ENCODE measurements at places on chromosomes 7 and 10. TPM values are rescaled to one million over a fixed set of nuclear protein-coding genes. Genes with fewer than 3 reads are reported as not detected.

GRCh38 chr10:62996516-62996915 is 136.6 kb upstream of the NRBF2 start:
- H3K4me3 ChIP-seq = no peak overlapping the region
- no peak for DNase-seq
- no peaks in the 10 kb centered on the region for H3K36me3 ChIP-seq
- H3K4me1 ChIP-seq = no peaks in the 10 kb centered on the region
- peaks cover 20% of the 10 kb centered on the region for H3K27me3 ChIP-seq

GRCh38 chr10:3792710-3793219 is 7.8 kb upstream of the KLF6 start:
- H3K4me3 ChIP-seq = no peak overlapping the region
- H3K4me1 ChIP-seq = no peaks in the 10 kb centered on the region
- no peak overlapping the region for H3K27ac ChIP-seq
- no peak for DNase-seq

DNA sequence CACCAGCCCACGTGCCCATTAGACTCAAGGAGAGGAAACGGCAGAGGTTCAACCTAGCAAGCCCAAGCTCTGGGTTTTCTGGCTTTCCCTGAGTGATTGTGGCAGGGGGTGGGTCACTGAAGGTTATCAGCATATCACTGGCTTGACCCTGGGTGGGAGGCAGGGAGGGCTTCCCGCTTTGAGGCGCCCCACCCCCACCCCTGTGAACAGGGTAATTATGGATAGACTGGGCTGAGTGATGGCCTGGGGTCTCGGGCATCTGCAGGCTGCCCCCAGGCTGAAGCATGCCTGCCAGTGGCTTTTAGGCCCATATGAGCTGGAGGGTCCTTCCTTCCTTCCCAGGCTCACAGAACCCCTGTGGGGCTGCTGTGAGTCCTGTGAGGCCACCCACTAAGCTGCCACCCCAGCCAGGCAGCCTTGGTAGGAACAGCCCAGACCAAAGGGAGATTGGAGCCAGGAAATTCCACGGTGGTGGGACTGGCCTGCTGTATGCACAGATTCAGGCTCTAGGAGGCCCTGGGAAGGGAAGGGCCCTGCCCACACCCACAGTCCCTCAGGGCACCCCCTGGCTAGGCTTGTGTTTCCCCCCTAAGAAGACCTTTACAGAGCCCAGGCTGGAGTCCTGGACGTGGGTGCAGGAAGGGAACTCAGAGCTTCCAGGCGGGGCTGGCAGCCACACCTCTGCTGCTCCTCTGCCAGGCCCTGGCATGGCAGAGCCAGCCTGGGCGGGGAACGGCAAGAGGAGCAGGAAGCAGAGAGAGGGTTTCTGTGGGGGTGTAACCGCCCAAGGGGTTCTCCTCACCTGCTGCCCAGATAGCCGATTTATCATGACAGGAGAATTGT is 33.1 kb downstream of the GPRIN2 start:
- no peaks in the 10 kb centered on the region for H3K36me3 ChIP-seq
- DNase-seq = no peak
- H3K27ac ChIP-seq = no peak overlapping the region
- H3K4me3 ChIP-seq = no peak overlapping the region
- no peaks in the 10 kb centered on the region for H3K4me1 ChIP-seq

DNA sequence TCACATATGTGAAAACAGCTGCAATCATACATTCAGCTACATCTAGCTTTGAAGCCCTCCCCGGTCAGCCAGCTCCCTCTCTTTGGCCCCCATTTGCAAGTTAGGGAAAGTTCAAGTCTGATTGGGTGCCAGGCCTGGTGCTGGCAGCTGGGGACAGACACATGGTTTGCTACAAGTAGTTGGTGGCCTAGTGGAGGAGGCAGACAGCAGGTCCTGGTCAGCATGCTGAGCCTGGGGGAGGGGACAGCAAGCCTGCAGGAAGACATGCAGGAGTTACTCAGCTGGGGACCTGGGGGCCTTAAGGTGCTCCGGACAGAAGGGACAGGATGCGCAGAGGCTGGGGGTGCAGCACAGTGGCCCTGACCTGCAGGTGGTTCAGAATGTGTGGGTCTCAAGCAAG is 956.9 kb upstream of the ZNF722 start:
- no peaks in the 10 kb centered on the region for H3K27me3 ChIP-seq
- no peak overlapping the region for H3K4me3 ChIP-seq
- DNase-seq = peak; percentile 77
- no peak overlapping the region for H3K27ac ChIP-seq
- H3K36me3 ChIP-seq = no peaks in the 10 kb centered on the region
- no peaks in the 10 kb centered on the region for H3K4me1 ChIP-seq

DNA sequence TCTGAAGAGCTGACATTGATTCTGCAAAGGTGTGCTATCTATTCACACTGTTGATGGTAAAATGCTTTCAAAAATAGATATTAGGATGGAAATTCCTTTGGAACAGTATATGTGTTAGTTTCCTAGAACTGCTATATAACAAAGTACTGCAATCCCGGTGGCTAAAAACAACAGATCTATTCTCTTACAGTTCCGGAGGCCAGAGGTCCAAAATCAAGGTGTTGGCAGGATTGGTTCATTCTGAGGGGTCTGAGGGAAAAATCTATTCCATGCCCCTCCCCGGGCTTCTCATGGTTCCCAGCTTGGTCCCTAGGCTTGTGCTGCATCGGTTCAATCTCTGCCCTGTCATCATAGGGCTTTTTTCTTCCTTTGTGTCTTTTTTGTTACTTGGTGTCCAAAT is 79.9 kb downstream of the ADD3 start:
- peaks cover 30% of the 10 kb centered on the region for H3K4me1 ChIP-seq
- H3K36me3 ChIP-seq = peaks cover 17% of the 10 kb centered on the region
- DNase-seq = no peak
- no peak overlapping the region for H3K4me3 ChIP-seq

ACHE gene
- 1.5 TPM for total RNA-seq

HKDC1 gene
- 0.19 TPM for total RNA-seq

BMS1 gene
- 16.4 TPM for total RNA-seq

VSTM4 gene
- 0.70 TPM for total RNA-seq

All from osteocyte (in vitro differentiated cells).